ENCODE measurements at places on chromosomes 3 and 15.

DNA sequence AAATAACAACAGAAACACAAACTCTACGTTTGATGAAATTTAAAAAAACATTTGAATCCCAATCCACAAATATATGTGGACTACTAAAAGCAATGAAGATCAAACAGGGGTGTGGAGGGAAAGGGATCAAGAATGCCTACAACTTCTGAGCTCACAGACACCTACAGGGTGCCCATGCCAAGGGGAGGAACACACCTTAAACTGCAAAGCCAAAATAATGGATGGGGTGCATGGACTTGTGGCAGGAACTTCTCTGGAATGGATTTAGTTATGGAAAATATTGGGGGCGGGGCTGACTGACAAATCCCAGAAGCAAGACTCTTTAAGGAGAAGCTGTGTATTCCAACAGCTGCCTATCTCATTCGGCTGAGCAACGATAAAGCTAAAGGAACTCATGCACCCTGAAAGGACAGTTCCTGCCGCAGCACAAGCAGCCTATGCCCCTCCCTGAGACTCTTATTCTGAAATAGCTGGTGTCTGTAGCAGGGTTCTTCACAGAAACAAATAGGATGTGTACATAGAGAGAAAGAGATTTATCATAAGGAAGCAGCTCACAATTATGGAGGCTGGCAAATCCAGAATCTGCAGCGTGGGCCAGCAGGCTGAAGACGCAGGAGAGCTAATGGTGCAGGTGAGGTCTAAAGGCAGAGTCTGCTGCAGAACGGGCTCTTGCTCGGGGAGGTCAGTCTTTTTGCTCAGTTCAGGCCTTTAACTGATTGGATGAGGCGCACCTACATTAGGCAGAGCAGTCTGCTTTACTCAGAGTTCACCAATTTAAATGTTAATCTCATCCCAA lies 24.5 kb upstream of the PLA2G4D start:
- no peak for DNase-seq

DNA sequence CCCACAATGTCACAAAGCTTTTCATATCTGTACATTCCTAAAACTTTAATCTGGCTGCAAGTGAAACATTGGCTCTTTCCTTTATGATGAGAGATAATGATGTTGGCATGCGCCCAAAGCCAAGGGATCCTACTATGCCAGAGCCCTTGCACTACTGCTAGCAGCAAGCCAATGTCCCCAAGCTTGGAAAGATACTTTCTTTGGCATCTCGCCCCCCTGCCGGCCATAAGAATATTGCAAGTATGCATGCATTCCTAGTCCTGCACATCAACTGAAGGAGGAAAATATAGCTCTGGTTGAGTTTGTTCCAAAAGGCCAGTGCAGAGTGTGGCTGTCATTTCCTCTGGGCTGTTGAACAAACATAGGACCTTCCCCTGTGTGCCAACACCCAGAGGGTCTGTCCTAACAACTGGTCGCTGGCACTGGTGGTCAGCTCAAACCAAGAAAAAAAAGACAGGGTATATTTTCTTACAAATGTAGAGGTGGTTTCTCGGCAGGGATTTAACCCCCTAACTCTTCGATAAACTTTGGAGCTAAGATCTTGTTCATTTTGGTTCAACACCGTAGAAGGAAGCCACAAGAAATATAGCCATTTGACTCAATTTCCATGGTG lies 120.9 kb upstream of the ZBED2 start:
- peak; percentile 81 for DNase-seq

DNA sequence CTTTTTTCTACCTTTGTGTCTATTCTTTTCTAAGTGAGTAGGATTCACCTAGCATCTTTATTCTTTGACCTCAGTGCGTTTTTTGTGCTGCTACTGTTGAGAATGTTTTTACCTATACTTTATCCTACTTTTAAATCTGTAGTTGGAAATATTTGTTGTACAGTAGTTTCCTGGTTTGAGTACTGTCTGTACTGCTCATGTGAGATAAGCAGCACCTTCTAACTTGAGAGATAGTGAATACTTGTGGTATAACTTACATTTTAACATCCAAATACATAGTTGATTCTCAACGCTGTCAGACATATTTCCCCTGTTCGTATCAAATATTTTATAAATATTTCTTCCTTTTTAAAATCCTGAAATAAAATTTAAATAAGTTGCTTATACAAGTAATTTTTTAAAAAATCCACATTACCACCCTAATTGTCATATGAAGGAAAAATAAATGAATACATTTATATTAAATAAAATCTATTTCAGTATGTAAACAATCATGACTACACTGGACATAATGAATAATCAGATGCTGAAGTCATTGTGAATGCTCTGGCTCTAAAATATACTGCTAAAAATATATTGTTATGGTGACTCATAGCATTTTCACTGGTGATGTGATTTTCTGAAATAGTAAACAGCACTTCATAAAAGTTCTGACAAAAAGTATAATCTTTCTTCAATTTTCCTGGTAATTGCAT lies 17.4 kb downstream of the ATP11B start:
- no peak for DNase-seq

- no peak for DNase-seq
These were observed 232.1 kb upstream of the GOLIM4 start for GRCh38 chr3:168327856-168328255.

DNA sequence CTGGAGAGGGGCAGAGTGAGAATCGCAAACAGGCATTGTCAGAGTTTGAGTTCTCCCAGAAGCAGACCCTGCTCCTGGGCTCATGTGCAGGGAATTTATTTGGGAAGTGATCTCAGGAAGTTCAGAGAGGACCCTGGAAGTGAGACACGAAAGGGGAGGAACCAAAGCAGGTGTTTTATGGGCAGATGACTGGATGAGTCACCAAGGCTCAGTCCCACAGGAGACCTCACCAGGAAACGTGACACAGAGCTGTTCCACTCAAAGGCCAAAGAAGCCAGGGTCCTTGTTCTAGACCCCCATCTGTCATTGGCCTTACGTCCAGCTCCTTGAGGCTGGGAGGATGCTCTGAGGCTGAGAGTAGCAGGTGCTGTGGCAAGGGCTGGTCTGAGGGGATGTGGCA lies 43.4 kb upstream of the SEC22A start:
- no peak for DNase-seq

GRCh38 chr15:38530113-38530512 lies 34.5 kb downstream of the RASGRP1 start:
- no peak for DNase-seq

GRCh38 chr3:50288387-50289007 lies 3.7 kb downstream of the IFRD2 start:
- no peak for DNase-seq

DNA sequence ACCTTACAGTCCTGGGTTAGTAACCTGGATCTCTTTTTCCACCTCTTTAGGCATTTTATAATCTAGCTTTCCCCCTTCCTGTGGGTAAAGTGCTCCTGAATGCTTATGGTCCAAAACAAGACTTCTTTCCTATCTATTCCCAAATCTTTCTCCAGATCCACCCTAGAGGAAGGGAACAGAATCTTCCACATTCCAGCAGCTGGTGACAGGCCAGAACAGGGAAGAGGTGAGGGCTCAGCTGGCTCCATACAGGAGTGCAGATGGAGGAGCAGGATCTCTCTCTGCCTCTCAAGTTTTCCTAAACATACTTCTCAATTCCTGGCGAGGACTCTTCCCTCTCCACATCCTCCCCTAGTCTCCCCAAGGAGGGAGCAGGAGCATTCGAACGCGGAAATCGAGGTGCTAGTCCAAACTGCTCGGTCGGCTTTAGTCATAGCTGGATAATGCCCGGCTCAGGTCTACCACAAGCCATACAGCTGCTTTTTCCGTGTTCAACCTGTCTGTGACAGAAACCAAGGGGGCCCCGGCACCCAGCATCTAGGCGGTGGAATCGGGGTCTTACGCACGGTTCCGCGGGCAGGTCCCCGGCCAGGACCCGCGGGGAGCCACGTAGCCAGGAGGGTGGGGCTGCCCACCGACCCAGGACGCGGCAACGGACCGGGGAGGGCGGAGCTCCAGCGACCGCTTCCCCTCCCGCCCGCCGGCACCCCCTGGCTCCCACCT lies 4.0 kb downstream of the RASSF1 start:
- DNase-seq = no peak

- DNase-seq = peak; percentile 23
These were observed 71.3 kb upstream of the SLCO3A1 start for GRCh38 chr15:91782221-91782620.

Data from Calu3 (cell line).